Stimulated activated CD4-positive, alpha-beta T cell treated with anti-CD3 and anti-CD28 coated beads, Interleukin-15, amount 100 ng/mL, for 1 hour (primary cell): ENCODE measurements at places on chromosomes 7 and 10.

- no peak for DNase-seq
These were observed 56.5 kb upstream of the ORC5 start for GRCh38 chr7:104264285-104264684.

DNA sequence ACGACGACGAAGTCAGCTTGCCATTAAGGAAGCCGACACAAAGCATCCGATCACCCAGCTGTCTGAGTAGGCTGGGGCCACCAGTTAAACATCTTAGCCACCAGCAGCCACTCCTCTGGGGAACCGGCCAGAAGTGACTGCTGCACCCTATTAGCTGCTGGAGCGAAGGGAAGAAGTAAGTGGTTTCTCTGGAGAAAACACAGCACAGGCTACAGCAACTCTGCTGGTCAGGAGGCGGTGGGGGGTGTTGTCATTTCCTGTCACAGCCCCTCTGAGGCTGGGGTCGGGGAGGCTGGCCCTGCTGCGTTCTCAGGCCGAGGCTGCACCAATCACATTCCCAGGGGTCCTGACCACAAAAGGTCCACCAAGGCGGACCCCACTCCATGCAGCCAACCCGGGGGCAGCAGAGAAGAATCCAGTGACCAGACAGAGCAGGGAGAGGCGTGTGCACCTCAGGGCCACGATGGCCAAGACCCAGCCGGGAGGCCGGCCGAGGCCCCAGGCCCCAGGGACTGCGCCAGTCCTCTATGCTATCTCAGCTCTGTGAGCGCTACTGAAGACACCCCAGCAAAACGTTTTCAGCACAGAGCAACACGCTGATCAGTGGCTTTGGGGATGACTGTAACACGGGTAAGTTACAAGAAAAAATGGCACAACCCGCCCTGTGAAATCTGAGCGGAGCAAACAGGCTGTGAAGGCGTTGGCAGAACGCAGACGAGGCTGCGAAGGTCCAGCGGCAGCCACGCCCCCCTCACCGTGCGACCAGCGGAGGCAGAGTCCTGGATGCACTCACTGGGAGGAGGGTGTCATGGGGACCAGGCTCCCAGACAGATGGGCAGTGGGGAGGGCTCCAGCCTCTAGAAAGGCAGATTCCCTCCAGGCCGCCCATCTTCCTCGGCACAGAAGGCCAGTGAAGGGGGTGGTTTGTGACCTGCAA is 24.8 kb downstream of the STK32C start:
- DNase-seq, result no peak

- no peak for DNase-seq
These were observed 25.6 kb downstream of the ADCYAP1R1 start for GRCh38 chr7:31077484-31078362.

GRCh38 chr7:134886353-134887057 is 99.8 kb upstream of the AGBL3 start:
- no peak for DNase-seq

GRCh38 chr7:133040178-133040577 is 41.7 kb downstream of the CHCHD3 start:
- no peak for DNase-seq

GRCh38 chr10:109270173-109270572 is 653.1 kb downstream of the XPNPEP1 start:
- no peak for DNase-seq

GRCh38 chr10:10293481-10293951 is 724.2 kb upstream of the CELF2 start:
- DNase-seq, result no peak

DNA sequence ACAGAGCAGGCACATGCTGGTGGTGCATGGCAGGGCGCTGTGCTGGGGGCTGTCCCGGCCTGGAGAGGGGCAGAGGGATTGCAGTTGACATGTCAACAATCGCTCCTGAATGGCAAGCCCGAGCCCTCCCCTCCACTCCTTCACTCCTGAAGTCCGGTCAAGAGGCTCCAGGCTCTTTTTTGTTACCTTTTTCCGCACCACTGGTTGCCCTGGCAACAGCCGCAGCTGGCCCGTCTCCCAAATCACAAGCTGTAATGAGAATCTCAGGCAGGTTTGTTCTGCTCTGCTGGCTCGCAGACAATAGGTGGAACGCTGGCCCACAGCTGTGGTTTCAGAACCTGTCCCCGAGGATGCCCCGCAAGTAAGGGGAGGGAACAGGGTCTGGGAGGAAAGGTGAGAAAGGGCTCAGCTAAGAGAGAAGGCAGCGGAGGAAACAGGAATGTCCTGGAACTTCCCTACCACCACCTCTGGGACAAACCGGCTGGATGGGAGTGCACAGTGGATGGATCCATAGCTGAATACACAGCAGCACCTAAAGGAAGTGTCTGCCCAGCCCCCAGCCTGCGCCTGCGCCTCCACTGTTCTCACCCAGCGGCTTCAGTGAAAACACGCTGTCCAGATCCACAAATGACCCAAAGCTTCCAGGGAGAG is 58.9 kb downstream of the CALML3 start:
- no peak for DNase-seq

DNA sequence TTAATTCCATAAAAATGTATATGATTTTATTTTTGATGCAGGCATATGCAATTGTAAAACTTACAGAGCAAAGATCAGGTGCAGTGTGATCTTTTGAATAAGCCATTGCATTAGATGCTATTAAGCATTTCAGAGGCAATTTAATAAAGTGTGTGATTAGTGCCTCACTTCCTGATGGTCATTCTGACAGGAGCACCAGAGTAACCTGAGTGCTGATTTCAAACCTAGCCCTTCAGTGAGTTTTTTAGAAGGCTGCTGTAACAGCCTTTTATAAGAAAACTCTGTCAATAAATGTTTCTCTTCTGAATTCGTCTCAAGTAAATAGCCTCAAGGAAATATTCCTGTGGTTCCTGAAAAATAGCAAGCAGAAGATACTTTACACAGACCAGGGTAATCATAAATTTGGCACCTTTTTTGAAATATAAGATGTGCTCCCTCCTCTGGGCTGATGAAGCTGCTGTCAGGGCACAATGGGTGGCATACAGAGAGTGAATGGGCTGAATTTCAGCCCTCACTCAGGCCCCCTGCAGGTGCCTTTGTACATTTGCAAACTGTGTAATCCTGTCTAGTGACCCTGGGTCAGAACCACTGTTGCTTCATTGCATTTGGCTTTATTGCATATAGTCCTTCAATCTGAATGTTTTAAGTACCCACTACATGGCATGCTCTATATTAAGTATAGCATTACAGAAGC is 193.7 kb upstream of the CSTF2T start:
- no peak for DNase-seq

GRCh38 chr10:118585794-118586193 is 9.7 kb downstream of the PRLHR start:
- no peak for DNase-seq
